ENCODE measurements at places on chromosomes 6 and 20.

DNA sequence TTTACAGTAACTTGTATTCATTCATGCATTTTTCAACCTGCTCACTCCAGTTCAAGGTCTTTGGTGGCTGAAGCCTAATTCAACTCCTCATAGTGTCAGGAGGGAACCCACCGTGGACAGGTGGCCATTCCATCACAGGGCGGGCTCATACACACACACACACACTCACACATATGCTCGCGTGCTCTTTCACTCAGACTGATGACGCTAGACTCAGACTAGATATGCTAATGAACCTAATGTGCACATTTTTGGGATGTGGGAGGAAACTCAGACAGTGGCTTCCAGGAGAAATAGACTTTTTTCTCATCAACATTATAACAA lies 56.7 kb downstream of the TRIM27 start:
- H3K27me3 ChIP-seq, result no peaks in the 10 kb centered on the region
- DNase-seq, result no peak
- H3K4me3 ChIP-seq, result peak overlapping the region; percentile 58
- H3K27ac ChIP-seq, result peak overlapping the region; percentile 81
- H3K4me1 ChIP-seq, result peaks cover 2% of the 10 kb centered on the region

GRCh38 chr6:2797564-2798031 lies 32.4 kb downstream of the WRNIP1 start:
- H3K36me3 ChIP-seq, result no peaks in the 10 kb centered on the region
- no peaks in the 10 kb centered on the region for H3K27me3 ChIP-seq
- H3K4me1 ChIP-seq, result no peaks in the 10 kb centered on the region
- no peak overlapping the region for H3K4me3 ChIP-seq

DNA sequence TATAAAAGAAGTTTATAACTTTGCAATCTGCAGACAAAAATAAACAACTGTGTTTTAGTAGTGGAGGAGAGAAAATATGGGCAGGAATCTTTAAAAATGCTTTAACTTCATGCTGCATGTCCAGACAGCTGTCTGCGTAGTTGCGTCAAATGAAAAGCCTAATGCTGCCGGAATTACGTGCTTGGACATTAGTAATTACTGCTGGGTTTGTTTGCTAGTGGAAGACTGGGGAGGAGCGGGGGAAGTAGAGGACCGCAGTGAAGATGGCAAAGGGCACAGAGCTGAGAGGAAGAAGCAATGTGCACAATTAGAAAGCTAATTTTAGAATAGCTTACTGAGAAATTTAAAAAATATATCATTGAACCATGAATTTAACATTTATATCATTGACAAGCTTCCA lies 2.4 kb downstream of the SNAP25 start:
- H3K36me3 ChIP-seq, result no peaks in the 10 kb centered on the region

GRCh38 chr20:43849496-43850186 lies 65.0 kb upstream of the TOX2 start:
- H3K36me3 ChIP-seq, result no peaks in the 10 kb centered on the region
- peak overlapping the region; percentile 15 for H3K27ac ChIP-seq
- no peaks in the 10 kb centered on the region for H3K4me1 ChIP-seq

DNA sequence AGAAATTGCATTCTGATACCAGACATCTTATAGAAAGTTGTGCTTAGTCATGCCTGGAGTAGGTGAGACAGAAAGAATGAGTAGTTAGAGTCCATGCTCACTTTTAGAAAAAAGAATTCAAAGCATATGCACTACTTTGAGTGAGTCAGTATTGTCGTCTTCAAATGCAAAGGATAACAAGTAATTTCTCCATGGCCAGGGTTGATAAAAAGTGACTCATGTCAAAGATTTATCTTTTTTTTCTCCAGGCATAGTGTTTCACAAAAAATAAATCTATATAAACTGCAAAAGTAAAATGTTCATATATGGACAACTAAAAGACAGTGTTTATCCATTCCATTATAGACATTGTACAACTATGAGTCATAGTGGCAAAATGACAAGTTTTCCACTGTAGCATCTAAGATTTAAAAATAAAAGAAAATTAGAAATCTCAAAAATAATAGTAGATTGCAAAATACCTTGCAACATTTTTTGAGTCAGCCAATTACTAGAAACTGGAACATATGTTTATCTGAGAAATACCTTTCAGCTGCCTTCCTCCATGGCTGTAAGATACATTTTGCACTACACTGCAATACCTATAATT lies 329.6 kb downstream of the GRIK2 start:
- DNase-seq, result no peak
- H3K27ac ChIP-seq, result no peak overlapping the region
- no peaks in the 10 kb centered on the region for H3K4me1 ChIP-seq
- H3K36me3 ChIP-seq, result no peaks in the 10 kb centered on the region
- H3K4me3 ChIP-seq, result no peak overlapping the region
